CD4-positive, alpha-beta T cell treated with Interferon gamma for 1 hour (primary cell): ENCODE measurements at places on chromosomes 5 and 9.

GRCh38 chr9:459491-460444 lies 245.1 kb downstream of the DOCK8 start:
- DNase-seq = no peak

DNA sequence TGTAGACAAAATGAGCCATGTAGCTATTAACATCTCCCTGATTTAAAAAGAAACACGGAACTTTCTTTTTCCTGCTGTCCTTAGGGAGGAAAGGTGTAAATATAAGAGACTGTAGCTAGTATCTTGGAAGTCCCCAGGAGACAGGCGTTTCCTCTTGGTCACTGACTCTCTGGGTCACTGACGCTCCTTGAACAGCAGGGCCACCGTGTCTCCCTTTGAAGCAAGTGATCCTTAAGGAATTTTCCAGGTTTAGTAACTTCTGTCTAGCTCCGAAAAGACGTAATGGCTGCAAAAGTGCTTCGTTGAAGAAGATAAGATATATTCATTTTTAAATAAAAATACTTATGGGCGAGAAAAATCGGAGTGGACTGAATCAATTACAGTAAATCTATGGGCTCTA lies 745 bp upstream of the CLTA start:
- no peak for DNase-seq

DNA sequence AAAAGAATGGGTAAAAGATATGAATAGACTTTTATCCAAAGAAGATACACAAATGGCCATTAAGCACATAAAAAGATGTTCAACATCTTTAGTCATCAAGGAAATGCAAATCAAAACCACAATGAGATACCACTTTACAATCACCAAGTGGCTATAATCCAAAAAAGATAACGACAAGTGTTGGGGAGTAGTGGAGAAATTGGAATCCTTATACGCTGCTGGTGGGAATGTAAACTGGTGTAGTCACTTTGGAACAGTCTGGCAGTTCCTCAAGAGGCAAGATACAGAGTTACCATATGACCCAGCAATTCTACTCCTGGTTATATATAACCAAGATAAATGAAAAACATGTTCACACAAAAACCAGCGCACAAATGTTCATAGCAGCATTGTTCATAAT lies 234.9 kb downstream of the SPATA31D1 start:
- no peak for DNase-seq

DNA sequence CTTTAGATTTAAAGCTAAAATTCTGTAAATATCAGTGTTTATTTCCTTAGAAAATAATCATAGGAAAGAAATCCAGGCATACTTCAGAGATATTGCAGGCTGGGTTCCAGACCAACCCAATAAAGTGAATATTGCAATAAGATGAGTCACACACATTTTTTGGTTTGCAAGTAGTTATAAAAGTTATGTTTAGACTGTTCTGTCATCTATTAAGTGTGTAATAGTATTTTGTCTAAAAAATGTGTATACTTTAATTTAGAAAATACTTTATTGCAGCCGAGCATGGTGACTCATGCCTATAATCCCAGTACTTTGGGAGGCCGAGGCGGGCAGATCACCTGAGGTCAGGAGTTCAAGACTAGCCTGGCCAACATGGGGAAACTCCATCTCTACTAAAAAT lies 6.9 kb upstream of the RIC1 start:
- DNase-seq = no peak

DNA sequence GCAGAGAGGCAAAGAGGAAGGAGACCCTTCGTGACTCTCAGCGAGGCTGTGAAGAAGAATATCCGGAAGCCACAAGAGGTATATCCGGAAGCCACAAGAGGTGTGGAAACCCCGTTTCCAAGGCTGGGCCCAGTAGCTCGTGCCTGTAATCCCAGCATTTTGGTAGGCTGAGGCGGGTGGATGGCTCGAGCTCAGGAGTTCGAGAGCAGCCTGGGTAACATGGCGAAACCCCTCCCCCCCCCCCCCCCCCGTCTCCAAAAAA lies 612 bp upstream of the BBLN start:
- peak; percentile 48 for DNase-seq

- DNase-seq = no peak
These were observed 181.6 kb downstream of the PALM2AKAP2 start for GRCh38 chr9:109961626-109962025.

DNA sequence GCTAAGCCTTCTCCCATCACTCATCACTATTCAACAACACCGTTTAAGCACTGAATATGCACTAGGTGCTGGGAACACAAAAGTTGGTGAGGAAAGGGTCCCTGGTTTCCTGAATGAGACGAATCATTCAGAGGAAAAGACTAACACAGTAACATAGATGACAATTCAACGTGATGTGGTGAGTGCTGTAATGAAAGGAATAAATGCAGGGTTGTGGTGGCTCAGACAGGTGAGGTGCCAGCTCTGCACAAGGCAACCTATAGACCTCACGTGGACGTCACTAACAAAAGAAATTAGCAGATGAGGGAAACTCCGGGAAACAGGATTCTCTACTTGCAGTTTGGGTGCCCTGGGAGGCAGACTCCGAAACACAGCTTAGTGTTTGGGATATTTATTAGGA lies 40.0 kb upstream of the ERBIN start:
- no peak for DNase-seq

GRCh38 chr5:5767286-5767928 lies 344.9 kb downstream of the ICE1 start:
- DNase-seq = no peak

GRCh38 chr5:39919876-39920275 lies 495.1 kb upstream of the DAB2 start:
- no peak for DNase-seq

- DNase-seq = no peak
These were observed 593.7 kb downstream of the IRX1 start for GRCh38 chr5:4189317-4189716.

DNA sequence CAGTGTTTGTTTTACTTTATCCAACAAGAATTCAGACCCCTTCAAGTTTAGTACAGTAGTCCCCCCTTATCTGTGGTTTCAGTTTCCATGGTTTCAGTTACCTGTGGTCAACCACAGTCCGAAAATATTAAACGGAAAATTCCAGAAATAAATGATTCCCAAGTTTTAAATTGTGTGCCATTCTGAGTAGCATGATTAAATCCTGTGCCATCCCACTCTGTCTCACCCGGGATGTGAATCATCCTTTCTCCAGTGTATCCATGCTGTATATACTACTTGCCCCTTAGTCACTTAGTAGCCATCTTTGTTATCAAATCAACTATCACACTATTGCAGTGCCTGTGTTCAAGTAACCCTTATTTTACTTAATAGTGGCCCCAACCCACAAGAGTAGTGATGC lies 153.8 kb upstream of the RASA1 start:
- no peak for DNase-seq

DNA sequence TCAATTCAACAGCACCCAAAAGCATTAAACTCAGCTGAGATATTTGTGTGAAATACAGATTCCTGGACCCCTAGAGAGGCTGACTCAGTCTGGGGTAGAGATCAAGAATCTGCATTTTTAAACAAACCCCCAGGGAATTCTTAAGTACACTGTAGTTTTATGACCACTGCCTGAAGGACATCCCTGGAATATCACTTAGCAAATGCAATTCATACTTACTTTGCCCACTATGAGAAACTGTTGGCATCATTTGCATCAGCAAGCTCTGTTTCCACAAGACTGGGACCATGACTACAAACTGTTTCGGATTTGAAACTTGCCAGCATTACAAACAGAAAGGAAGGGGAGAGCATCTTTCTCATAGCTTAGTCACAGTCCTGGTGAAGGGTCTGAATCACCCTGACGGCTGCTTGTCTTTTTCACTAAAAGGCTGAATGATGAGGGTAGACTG lies 63.7 kb downstream of the MLLT3 start:
- no peak for DNase-seq

- no peak for DNase-seq
These were observed 7.6 kb upstream of the ZNF618 start for GRCh38 chr9:113868501-113868900.

DNA sequence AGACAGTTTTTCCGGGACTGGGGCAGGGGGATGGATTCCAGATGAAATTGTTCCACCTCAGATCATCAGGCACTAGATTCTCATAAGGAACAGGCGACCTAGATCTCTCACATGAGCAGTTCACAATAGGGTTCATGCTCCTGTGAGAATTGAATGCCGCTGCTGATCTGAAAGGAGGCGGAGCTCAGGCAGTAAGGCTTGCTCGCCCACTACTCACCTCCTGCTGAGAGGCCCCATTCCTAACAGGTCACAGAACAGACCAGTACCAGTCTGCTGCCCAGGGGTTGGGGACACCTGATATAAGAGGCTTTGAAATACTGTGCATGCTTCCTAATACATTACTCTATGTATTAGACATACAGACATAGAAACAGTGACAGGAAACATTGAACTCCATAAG lies 41.1 kb downstream of the PTPRD start:
- DNase-seq = no peak

- DNase-seq = no peak
These were observed 427.6 kb downstream of the GADD45G start for GRCh38 chr9:90032296-90033027.

GRCh38 chr9:99637641-99638040 lies 184.0 kb upstream of the NR4A3 start:
- no peak for DNase-seq

GRCh38 chr9:96619491-96620180 lies at the start of gene CDC14B:
TSS of gene CDC14B (minus strand) at chr9:96619843. CDS start at chr9:96619378, 465 bp downstream.
- DNase-seq = peak; percentile 82

GRCh38 chr9:109652971-109653370 lies 127.0 kb upstream of the PALM2AKAP2 start:
- no peak for DNase-seq

DNA sequence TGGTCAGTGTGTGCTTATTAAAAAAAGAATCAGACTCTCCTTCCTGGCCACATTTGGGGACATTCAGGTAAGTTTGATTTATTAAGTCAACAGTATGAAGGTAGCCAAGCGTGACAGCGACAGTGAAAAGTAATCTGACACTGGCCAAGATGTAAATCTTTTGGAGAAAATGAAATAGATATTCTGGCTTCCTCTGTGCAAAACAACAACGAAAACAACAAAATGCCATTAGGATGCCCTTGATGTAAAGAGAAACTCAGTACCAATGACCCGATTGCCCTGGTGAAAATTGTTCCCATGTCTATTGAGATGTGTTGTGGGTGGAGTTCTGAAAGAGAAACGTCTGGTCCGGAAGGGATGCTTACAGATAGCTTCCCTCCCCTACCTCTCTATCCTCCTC lies 267.8 kb downstream of the MAT2B start:
- DNase-seq = no peak

- DNase-seq = no peak
These were observed 49.6 kb downstream of the APC start for GRCh38 chr5:112787261-112787660.

DNA sequence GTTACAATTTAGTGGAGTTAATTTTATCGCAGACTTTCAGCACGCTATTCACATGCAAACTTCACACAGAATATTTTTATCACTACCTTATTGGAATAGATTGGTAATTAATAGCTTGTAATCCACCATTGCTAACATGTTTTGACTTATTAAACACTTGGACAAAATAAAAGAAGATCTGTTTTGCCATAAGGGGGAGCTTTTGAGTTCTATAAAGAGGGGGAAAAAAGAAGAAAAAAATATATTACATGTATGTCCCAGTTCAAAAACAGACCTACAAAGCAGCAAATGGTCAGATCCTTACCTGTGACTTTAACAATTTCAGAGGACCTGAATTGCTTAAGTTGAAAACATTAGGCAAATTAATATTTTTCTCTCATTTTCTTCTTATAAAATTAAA lies 1.2 kb upstream of the PAPPA start:
- no peak for DNase-seq

DNA sequence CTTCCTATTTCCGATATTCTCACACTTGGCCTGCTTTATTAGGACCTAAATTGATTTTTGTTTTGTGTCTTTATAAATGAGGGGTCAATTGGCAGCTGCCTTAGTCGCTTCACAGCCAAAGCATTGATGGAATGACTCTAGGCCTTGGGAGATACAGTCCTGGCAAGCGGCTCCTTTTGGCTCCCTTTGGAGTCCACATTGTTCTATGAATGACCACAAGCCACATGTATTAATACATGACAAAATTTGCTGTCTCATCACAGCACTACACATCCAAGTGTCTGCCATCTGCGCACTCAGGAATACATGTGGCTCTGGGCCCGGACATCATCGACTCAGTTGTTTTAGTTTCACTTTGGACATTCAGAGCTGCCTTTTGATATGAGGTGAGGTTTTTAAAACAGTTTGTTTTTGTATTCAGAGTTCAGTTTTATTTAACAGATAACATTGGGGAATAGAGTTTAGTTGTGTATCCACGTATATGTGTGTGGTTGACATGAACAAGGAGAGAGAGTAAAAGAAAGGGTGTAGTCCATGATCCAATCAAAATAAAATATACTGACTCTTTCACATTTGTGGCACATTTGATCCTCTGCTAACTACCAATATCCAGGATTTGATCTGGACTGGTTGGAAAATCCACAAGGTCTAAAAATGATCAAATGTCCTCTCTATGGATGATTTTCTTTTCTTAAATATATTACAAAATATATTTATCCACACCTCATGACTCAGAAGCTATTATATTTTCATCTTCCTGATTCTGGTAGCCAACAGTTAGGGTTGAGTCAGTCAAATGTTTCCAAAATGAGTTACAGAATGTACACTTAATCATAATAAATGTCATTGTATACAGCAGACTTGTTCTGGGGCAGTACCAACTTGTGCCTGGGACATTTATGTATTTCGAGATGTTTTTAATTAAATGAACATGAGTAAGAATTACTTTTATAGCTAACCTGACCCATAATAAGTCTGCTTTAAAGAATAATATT lies 114.0 kb upstream of the MTAP start:
- no peak for DNase-seq

DNA sequence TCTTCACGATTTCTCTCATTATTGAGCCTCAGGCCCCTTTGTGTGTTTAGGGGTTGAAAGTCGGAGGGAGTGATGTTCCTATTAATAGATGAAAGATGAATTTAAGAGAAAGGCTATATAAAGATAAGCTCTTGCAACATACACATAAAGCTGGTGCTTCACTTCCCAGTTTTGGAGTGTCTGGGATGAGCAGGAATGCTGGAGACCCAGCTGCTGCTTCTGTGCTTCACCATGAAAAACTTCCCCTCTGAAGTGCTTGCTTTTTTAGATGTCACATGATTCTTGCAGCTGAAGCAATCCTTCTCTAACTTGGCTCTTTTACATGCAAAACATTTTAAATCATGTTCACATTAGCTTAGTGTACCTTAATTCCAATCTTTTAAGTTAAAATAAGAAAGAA lies 19.7 kb upstream of the SNCAIP start:
- no peak for DNase-seq

DNA sequence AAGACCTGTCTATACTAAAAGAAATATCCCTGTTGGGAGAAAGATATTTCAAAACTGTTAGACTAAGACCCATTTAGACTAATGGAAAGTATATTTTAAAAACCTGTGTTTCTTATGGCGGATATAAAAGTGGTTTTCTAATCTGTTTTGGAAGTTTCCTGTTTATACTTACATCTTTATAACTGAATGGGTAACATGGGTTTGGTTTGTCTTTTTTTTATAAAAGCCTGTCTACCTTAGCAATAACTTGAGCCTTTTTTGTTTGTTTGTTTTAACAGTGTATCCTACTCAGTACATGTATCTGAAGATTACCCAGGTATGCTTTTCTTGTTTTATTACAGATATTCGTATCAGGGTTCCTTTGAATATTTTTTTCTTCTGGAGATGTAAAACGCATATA lies 83.4 kb downstream of the PARP8 start:
- DNase-seq = no peak

GRCh38 chr5:142780871-142781270 lies 10.7 kb downstream of the ARHGAP26 start:
- DNase-seq = no peak
